Muscle of leg (tissue), 16 donors: ENCODE measurements at places on chromosomes 11 and 22. TPM values are rescaled to one million over a fixed set of nuclear protein-coding genes. Genes with fewer than 3 reads are reported as not detected.

- peak; percentile 75 for DNase-seq
- no peak overlapping the region for H3K4me3 ChIP-seq
- H3K4me1 ChIP-seq, result no peaks in the 10 kb centered on the region
- H3K36me3 ChIP-seq, result no peaks in the 10 kb centered on the region
These were observed 174.8 kb downstream of the NELL1 start for GRCh38 chr11:20844216-20844615.

GRCh38 chr11:123180166-123180565 is 14.9 kb downstream of the CLMP start:
- H3K27me3 ChIP-seq, result peaks cover 4% of the 10 kb centered on the region
- H3K4me3 ChIP-seq, result no peak overlapping the region
- H3K4me1 ChIP-seq, result peaks cover 5% of the 10 kb centered on the region

DNA sequence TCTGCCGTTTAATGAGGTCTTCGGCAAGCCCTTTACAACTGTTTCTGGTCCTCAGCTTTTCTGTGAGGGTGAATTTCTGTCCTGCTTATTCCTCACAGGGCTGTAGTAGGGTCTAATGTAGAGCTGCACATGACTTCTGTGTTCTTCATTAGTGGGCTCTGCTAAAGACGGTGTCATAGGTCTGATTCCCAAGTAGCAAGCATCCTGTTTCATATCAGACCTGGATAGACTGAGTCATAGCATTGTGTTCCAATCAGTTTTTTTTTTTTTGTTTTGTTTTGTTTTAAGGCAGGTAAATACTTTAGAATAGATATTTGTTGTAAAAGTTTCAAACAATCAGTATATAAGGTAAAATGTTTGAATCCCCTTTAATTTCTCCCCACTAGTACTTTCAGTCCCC is 35.4 kb downstream of the BIRC2 start:
- H3K27me3 ChIP-seq, result no peaks in the 10 kb centered on the region
- no peak overlapping the region for H3K4me3 ChIP-seq
- no peak overlapping the region for H3K27ac ChIP-seq
- H3K4me1 ChIP-seq, result no peaks in the 10 kb centered on the region

- no peak for DNase-seq
- no peak overlapping the region for H3K27ac ChIP-seq
- H3K36me3 ChIP-seq, result no peaks in the 10 kb centered on the region
These were observed 192.1 kb downstream of the CTTN start for GRCh38 chr11:70590356-70590991.

DNA sequence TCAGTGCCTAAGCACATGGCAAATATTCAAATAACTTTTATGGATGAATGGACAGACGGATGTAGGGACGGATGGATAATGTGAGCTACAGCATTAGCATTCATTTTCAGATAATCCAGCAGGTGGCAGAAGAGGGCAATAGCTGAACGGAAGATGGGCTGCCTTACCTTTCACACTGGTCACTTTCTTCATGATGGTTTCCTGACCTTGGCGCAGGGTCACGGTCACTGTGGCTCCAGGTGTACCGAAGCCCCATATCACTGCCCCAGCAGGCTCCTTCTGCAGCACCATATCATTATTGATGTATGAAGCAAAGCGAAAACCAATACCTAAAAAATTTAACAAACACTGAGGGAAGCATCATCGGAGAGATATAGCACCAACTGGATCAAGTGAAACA is 4.3 kb downstream of the SIAE start:
- H3K4me1 ChIP-seq, result peaks cover 9% of the 10 kb centered on the region
- peak; percentile 46 for DNase-seq
- H3K27ac ChIP-seq, result no peak overlapping the region
- H3K4me3 ChIP-seq, result no peak overlapping the region
- H3K27me3 ChIP-seq, result peaks cover 2% of the 10 kb centered on the region
- H3K36me3 ChIP-seq, result peaks cover 3% of the 10 kb centered on the region

DNA sequence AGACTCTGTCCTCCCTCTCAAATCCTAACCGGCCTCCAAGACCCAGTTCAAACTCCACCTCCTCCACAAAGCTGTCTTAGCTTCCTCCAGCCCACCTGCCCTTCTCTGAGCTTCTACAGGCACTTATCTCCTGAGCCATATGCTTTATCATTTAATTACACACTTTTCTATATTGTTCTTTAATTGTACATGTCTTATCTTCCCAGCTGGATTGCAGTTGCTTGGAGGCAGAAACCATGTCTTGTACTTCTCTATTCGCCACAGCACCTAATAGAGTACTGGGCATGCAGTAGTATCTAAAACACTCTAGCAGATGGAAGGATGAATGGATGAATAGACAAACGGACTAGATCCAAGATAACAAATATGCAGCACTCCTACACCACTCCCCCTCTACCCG is 11.3 kb downstream of the TRIM29 start:
- H3K36me3 ChIP-seq, result no peaks in the 10 kb centered on the region
- no peak overlapping the region for H3K4me3 ChIP-seq
- no peak for DNase-seq
- H3K27ac ChIP-seq, result no peak overlapping the region
- peaks cover 17% of the 10 kb centered on the region for H3K27me3 ChIP-seq
- peaks cover 4% of the 10 kb centered on the region for H3K4me1 ChIP-seq

- H3K4me3 ChIP-seq, result no peak overlapping the region
- peak; percentile 29 for DNase-seq
- H3K4me1 ChIP-seq, result no peaks in the 10 kb centered on the region
- H3K27me3 ChIP-seq, result no peaks in the 10 kb centered on the region
These were observed 198.7 kb upstream of the LUZP2 start for GRCh38 chr11:24298146-24298545.

DNA sequence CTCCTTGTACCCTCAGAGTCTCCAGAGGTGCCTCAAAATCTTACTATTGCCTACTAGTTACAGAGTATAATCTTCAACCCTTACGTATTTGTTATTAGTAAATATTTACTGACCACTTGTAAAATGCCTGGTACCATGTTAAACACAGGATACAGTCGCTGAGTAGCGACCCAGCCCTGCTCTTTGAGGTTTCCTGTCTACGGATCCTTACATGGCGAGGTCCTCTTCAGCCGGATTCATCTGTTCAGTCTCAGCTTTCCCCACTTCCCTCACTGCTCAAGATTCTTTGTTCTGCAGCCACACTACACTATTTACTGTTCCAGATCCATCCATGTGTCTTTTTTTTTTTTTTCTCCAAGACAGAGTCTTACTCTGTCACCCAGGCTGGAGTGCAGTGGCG is 13.2 kb upstream of the TTC36 start:
- H3K27me3 ChIP-seq, result no peaks in the 10 kb centered on the region
- no peak overlapping the region for H3K4me3 ChIP-seq
- peaks cover 55% of the 10 kb centered on the region for H3K36me3 ChIP-seq
- no peak for DNase-seq

DNA sequence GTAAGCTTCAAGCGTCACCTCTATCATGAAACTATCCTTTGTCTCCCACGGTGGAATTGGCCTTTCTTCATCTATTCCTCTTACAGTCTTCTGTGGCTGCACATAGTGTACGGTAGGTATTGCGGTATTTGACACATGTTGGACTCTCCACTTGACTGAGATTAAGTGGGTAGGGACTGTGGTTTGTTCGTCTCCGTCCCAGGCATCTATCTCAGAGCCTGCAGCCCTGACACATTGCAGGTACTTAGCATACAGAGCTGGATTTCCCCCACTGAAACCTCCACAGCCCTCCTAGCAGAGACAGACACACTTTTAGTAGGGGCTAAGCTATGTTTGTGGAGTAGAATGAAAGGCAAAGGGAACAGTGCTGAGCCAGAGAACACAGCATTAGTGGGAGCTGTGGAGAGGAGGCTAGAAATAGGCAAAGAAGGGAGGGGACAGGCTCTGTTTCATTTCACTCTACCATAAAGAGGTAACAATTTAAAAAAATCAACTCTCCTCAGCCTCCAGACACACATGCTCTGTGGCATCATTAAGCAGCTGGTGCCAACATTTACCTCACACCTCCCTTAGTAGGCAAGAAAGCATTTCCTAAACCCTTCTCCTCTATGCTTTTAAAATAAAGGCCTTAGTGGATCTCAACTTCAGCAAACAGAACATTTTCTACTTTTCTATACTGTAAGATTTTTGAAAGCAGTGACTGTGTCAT is 277.5 kb downstream of the KIRREL3 start:
- no peak for DNase-seq
- H3K27me3 ChIP-seq, result peaks cover 12% of the 10 kb centered on the region
- peaks cover 14% of the 10 kb centered on the region for H3K4me1 ChIP-seq
- no peak overlapping the region for H3K4me3 ChIP-seq

GRCh38 chr22:29268511-29269229 is 602 bp downstream of the EWSR1 start:
- no peaks in the 10 kb centered on the region for H3K27me3 ChIP-seq
- H3K27ac ChIP-seq, result peak overlapping the region; percentile 98
- H3K36me3 ChIP-seq, result peaks cover 41% of the 10 kb centered on the region
- peak overlapping the region; percentile 81 for H3K4me3 ChIP-seq

DNA sequence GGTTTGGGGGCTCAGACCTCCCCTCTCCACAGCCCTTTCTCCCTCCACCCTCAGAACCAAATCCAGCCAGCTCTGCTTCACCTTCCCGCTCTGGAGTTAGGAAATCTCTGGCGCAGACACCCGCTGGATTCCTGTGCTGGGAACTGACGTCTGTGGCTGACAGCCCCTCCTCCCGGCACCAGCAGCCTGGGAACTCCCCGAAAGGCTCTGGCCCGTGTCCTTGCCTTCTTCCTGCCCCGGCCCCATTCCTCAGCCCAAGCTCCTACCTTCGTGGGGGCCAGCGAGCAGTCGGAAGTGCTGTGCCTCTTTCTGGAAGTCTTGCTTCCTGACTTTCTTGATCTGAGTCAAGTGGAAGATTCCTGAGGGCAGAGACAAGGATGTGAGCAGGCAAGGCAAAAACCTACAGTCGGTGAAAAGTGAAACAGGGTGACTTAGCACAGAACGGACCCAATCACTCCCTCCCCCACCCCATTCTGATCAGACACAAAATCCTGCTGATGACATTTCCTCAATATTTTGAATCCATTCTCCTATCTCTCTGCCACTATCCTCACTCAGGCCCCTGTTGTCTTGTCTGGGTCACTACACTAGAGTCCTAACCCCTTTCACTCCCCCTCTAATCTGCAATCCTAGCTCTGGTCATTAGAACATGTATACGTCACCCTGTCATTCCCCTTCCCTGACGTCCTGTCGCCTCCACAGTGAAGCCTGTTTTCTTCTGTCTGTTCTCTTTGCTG is 34.1 kb downstream of the CHRDL2 start:
- peak; percentile 74 for DNase-seq
- H3K4me3 ChIP-seq, result no peak overlapping the region

- no peaks in the 10 kb centered on the region for H3K4me1 ChIP-seq
- H3K27me3 ChIP-seq, result peaks cover 5% of the 10 kb centered on the region
- H3K4me3 ChIP-seq, result no peak overlapping the region
- no peak for DNase-seq
- H3K27ac ChIP-seq, result no peak overlapping the region
These were observed 127.8 kb downstream of the CHST1 start for GRCh38 chr11:45537614-45538013.

DNA sequence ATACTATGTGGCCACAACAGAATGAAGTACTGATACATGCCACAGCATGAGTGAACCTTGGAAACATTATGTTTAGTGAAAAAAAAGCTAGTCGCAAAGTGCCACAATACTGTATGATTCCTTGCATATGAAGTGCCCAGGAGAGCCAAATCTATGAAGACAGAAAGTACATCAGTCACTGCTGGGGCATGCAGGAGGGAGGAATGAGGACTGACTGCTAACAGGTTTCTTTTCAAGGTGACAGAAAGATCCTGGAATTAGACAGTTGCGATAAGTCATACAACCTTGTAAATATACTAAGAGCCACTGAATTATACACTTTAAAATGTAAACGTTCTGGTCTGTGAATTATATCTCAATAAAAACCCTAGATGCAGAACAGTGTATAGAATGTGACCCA is 11.8 kb upstream of the C11orf91 start:
- H3K4me1 ChIP-seq, result peaks cover under 1% of the 10 kb centered on the region
- no peak overlapping the region for H3K4me3 ChIP-seq
- H3K27me3 ChIP-seq, result no peaks in the 10 kb centered on the region
- no peak overlapping the region for H3K27ac ChIP-seq
- DNase-seq, result no peak

Gene RFPL3
- total RNA-seq, result not detected

Gene MMP13
- total RNA-seq, result 0.04 TPM

Gene DYNC2H1
- 17.2 TPM for total RNA-seq

Gene KCNK4
- total RNA-seq, result 0.13 TPM

Gene DLG2
- total RNA-seq, result 14.5 TPM

Gene OR4X2
- not detected for total RNA-seq
